ENCODE measurements at places on chromosomes 3 and 15.

DNA sequence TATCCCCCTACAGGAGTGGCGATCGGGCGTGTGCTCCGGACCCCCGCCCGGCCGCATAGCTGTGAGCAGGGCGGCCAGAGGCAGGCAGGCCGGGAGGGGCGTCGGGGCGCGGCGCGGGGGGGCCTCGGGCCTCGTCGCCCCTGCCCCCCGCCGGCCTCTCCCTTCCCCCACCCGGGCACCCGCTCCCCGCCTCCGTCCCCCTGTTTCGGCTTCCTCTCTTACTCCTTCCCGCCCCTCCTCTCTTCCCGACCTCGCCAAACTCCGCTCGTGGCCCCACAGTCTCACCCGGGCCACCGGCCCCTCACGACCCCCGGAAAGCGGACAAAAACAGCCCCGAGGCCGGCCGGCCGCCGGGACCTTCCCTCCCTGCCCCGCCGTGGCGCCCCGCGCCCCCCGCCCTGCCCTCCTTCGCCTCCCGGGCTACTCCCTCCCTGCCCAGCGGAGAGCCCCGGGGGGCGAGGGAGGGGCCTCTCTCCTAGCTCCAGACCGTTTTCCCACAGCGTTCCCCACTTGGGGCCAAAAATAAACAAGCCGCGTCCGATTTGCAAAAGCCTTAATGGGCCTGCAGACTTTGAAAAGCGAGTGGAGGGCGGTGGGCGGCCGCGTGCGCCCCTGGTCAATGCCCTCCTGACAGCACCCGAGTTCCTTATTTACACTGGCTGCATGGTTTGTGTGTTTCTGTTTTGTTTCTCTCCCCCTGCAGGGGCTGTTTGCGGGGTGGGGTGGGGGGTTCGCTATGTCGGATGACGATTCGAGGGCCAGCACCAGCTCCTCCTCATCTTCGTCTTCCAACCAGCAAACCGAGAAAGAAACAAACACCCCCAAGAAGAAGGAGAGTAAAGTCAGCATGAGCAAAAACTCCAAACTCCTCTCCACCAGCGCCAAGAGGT, 1.0 kb downstream of the UBE2E1 start:
- peak; percentile 55 for DNase-seq

- no peak for DNase-seq
Observed at GRCh38 chr3:70108072-70108471, 108.5 kb downstream of the SAMMSON start.

GRCh38 chr15:95758451-95758850, 572.0 kb upstream of the NR2F2 start:
- DNase-seq, result no peak

GRCh38 chr3:193132964-193133363, 108.1 kb upstream of the PLAAT1 start:
- DNase-seq, result no peak

GRCh38 chr15:88029696-88030095, 226.8 kb downstream of the NTRK3 start:
- no peak for DNase-seq

- DNase-seq, result peak; percentile 75
Observed at GRCh38 chr15:26197719-26198118, 334.6 kb upstream of the ATP10A start.

- DNase-seq, result no peak
Observed at GRCh38 chr3:11845651-11846050, 1.0 kb downstream of the TAMM41 start.

- no peak for DNase-seq
Observed at GRCh38 chr3:50288387-50289007, 3.7 kb downstream of the IFRD2 start.

- peak; percentile 17 for DNase-seq
Observed at GRCh38 chr3:78495301-78495700, 1272.5 kb downstream of the ROBO1 start.

DNA sequence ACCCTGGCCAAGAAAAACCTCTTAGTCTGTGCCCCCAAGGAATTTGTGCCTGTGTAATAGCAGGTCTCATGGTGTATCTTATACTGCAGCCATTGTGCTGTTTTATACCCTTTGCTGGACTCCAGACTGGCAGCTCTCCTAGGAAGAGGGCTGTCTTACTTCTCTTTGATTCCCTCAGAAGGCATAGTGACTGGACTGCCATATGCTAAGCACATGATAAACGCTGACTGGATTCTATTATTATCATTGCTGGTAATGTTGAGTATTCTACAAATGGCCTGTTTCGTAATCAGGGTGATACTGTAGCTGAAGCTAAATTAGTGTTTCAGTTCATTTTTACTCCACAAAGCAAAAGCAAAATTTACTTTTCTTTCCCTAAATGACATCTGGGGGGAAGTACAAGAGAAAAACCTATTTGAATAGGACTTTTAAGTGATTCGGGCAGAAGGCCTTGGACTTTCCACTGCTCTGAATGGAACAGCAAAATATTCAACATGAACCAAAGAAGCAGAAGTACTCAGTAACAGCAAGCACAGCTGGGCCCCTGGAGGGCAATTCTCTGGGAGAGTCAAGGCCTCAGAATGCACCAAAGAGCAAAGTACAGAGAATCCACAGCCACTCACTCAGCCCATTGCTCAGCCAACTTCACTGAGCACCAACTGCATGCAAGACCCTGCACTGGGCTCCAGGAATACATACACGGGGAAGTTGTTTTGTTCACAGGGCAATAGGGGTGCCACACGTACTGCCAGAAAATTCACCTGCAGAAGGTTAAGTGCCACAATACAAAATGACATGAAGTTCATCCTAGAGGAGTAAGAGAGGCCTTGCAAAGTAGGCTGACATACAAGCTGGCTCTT, 7.9 kb upstream of the BCL2A1 start:
- DNase-seq, result peak; percentile 88

GRCh38 chr3:37861620-37862041, at the start of gene CTDSPL:
TSS of gene CTDSPL (plus strand) at chr3:37861880. CDS start at chr3:37862200, 320 bp downstream.
- DNase-seq, result no peak

All from pons (tissue), 1 donor.